ENCODE measurements at places on chromosomes 2 and 18.

DNA sequence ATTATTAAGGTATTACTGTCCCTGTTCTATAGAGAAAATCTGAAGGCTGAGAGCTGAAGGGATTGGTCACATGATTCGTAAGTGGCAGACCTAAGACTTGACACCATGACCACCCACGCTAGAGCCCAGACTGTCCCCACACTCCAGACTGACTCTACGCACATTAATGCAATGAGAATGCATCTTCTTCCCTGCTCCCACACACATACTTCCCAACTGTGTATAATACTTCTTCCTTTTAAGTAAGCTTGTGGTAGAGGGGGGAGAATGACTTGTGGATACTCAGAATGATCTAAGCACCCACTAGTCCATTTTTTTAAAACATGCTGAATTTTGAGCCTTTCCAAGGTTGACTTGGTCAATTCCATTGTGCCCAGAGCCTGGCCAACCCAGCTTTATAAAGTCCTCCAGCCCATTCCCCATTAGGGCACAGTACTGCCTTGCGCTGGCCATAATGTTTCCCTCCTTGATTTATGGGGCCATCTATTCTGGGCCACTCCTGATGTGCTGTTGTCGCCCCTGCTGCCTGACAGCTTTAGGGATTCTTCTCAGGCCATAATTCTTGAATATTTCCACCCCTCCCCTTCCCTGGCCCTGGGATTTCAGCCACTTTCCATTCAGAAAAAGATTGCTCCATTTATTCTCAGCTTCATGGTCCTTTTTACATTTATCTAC lies 28.7 kb downstream of the ALK start:
- no peak for DNase-seq

DNA sequence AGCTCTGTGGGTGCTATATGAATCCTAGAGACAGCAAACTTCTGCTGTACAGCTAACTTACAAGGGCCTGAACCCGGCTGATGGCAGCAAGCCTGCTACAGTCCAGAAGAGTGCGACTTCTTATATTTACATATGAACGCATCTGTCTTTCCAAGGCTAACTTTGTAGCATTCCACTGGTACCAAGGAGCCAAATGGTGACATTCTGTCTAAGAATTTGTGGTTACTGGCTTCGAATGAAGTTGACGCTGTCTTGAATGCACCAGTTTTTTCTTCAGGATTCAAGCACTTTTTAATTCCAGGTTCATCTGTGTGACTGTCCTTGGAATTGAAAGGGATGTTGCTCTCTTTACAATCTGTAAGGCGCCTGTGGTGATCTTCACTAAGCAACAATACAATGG lies 42.4 kb downstream of the THUMPD2 start:
- DNase-seq = no peak

DNA sequence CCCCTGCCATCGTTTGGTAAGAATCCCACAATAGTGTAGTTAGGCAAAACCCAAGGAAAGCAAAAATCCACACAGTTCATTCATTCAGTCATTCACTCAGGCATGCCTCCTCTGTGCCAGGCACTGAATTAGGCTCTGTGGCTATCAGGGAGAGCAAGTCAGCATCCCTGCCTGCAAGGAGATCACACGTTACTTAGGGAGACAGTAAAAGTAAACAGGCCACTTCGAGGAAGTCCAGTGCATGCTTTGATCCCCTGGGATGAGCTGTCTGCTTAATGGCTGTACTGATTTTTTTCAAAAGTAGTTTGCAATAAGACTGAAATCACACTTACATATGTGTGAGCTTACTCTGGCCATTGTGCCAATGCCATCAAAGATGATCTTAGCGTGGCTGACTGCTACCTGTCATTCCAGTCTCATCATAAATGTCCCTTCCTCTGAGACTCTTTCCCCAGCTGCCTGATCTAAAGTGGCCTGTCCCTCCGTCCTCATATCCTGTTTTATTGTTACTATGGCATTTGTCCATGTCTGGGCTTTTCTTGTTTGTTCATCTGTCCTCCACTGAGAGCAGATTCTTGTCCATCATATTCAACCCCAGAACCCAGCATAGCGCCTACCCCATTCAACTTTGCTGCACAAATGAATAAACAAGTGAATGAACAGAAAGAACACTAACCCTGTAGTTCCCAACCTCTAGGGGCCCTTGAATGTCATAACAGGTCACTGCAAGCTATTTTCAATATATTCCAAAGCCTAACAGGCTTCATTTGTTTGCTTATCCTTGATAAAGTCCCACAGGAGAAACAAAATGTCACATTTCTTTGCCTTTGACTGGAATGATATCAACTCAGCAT lies 84.1 kb downstream of the GALNT14 start:
- no peak for DNase-seq

- no peak for DNase-seq
Measured at GRCh38 chr18:23012249-23012648, 79.1 kb downstream of the RBBP8 start.

DNA sequence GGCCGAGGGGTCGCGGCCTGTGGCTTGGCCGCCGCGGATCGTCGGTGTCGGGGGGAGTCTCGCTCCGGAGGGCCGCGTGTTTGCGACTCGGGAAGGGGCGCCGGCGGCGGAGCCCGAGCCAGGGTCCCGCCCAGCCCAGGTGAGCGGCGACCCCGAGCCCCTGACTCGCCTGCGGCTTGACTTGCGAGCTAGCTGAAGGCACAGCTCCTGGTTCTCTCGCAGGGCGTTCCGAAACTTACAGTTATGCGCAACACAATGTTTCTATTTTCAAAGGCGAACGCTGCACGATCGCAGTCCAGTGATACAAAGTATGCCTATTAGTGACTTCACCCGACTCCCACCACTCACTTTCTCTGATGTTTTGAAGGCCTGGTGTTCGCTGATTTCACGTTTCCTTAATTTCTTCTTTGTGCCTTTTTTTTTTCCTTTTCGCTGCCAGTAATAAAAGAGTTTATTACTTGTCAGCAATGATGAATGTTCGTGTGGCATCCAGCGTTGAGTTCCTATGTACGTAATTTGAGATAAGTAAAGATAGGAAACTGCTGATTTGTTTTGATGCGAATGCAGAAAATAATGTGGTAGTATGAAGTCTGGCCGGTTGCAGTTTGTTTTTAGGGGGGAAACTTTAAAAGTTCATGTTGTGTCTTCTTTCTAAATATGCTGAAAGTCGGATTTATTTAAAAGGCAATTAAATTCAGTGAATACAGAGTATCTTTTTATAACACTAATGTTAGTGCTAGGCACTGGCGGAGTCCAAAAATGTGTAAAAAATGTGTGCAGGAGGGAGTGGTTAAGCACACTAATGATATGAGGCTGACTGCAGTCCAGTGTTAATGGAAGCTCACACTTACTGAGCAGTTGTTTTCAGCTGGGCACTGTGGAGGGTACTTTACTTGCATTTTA lies 706 bp downstream of the UBXN2A start:
- no peak for DNase-seq

DNA sequence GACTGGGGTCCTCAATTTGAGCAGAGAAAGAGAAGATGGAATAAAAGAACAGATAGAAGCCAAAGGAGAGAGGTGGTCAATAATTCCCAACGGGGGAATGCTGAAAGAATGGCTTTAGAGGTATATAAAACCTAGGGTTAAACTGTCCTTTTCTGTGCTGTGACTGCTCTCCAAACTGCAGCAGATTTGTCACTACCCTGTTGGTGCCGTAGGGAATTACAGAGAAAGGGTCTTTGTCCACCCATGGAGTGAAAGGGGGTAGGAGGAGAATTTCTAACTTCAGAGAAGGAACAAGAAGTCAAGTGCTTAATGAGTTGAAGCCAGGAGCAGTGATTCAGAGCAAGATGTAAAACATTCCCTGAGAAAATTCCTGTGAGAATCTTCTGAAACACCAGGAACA lies 486.5 kb downstream of the NUP35 start:
- no peak for DNase-seq

Data from progenitor cell of endocrine pancreas (in vitro differentiated cells).